ENCODE measurements at places on chromosomes 2 and 18.

DNA sequence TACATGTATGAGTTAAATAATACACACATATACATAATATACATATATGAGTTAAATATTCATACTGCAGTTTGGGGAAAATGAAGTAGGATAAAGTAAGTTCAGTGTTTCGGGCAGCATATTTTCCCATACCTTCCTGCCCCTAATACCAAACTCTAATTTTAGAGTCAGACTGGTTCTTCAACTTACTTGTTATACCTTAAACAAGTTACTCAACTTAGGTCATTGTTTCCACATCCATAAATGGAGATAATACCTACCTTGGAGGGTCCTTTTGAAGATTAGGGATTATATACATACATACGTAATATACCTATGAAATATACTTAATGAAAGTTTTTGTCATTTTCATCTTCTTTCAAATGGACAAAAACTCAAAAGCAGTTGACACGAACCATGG is 8.4 kb downstream of the MEMO1 start:
- DNase-seq = no peak

DNA sequence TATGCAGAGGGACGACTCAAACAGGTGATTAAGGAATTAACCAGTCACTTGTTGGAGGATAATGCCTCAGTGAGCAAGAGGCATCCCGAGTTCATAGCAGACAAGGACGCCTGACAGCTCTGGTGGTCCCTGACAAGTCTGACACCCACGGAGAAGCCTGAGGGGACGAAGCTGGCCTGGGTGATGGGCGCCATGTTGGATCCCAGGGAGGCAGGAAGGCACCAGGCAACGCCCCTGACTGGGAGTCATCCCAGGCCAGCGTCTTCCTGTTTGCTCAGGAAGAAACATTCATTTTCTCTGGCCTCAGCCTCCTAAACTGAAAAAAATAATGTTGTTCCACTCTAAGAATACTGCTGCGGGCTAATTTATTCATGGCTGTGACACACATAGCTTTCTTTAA is 92.1 kb upstream of the ATP8B1 start:
- DNase-seq = no peak

DNA sequence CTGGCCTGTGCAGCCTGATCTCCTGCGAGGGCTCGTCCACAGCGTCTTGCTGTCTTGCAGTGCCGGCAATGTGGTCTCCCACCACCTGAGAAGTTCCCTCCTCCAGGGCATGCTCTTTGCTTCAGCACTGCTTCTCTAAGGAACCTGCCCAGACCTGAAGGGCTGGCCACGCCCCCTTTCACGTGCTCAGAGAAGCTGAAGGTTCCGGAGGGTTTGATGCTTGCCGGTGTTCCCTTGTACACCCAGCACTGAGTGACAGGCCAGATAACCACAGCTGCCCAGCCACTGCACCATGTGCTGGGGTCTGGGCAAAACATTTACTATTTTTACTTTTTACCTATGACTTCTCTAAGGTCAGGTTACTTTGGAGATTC is 1.7 kb upstream of the POLR2D start:
- DNase-seq = no peak

GRCh38 chr2:130845505-130846085 is 8.9 kb downstream of the ARHGEF4 start:
- no peak for DNase-seq

DNA sequence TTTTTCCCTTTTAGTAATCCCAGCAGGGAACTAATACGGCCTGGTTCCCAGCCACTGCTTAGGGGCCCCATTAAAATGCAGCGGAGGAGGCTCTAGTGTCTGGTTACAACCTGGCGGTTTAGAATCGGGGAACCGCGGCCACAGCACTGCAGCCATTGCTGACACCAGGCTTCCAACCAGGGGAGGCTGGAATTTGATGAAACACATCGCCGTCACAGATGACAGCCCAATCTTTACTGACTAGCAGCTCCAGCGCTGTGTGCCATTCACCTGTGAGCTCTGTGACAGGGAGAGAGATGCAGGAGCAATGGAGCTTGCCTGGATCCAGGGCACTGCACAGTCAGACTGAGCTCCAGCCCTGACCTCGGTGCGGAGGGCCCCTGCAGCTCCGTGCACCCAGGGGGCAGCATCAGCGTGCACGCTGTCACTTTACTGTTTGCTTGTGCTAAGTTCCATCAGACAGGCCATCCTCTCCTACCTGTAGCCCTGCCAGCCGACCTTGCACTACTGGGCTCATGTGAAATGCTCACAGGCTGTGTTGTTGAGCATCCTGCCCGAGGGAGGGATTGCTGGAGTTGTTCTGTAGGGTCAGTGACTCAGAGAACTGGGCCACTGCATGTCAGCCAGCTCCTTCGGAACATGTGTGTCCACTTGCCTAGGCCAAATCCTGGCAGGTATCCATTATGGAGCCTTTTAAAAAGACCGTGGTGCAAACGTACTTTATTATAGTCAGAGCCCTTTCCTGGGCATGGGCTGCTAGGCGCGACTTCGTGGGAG is 203.5 kb downstream of the SEPTIN10 start:
- no peak for DNase-seq

DNA sequence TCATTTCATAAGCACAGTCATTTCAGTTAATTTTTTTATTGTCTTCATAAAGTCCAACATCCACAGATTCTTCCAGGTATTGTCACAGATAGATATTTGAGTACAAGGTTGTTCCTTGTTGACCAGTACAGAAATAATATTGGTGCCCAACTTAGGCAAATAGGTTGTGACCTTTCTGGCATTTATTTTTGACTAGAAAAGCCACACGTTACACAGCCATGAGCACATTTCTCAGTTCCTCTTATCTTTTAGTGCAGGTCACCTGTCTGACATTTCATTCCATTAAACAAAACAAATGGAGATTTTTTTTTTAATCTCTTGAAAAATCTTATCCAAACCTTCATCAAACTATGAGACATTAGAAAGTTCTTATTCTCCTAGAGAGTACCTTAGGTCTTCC is 428.8 kb downstream of the ZNF521 start:
- no peak for DNase-seq

- no peak for DNase-seq
These were observed 80.5 kb downstream of the MYO5B start for GRCh38 chr18:50114448-50114847.

DNA sequence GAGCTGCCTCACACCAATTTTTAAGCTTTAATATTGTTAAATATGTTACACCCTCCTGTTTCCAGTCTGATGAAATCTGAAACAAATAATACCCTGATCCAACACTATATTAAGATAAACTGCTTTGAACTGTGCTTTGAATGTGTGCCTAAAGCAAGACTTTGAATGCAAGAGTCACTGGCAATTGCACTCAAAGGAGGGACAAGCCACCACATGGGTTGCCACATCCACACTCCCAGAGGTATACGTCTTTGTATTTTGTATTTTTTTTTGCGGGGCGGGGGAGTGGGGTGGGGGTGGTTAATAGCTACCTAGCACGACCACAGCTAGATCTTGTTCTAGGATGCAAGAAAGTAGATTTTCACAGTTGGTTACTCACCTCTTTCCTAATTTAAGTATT is 1.8 kb upstream of the ZEB2 start:
- no peak for DNase-seq

GRCh38 chr2:130328710-130329109 is 14.0 kb upstream of the IMP4 start:
- no peak for DNase-seq

DNA sequence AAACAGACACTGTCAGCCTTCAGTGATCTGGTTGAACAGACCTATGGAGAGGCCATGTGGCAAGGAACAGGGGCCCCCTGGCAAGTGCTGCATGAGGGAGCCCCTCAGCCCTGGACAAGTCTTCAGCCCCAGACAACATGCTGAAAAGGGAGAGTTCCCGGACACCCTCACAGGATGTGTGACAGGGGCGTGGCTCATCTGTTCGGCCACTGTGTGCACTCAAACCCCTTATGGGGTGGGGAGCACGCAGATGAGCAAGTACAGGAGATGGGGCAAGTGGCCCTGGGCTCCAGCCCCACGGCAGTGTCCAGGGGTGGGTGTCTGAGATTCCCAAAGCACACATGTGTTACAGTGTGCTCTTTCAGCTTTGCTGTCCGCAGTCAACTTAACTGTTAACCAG is 35.4 kb upstream of the MPPE1 start:
- DNase-seq = no peak

GRCh38 chr2:227228061-227228667 is 63.7 kb downstream of the COL4A3 start:
- DNase-seq = no peak

- no peak for DNase-seq
These were observed 622 bp downstream of the RAB12 start for GRCh38 chr18:8609659-8610458.

GRCh38 chr2:127121776-127122176 is 14.8 kb upstream of the BIN1 start:
- no peak for DNase-seq

- no peak for DNase-seq
These were observed 216.7 kb upstream of the STON1 start for GRCh38 chr2:48313036-48313877.

- no peak for DNase-seq
These were observed 1139.4 kb upstream of the GYPC start for GRCh38 chr2:125516496-125517109.

GRCh38 chr18:2956056-2956455 is 56.9 kb downstream of the LPIN2 start:
- DNase-seq = no peak

DNA sequence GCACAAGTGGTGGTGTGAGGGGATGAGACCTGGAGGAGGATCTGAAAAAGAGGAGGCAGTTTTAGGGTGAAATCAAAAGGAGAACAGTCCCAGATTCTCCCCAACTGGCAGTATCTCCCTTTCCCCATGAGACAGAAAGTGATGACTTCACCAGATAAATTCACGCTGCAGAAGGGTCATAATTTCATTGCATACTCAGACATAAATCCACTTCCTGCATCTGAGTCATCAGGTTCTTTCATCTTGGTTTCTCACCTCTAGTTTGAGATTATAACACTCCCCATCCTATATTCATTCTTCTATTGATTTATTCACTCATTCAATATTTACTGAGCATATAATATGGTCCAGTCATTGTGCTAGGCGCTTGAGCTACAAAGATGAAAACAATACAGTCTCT is 64.7 kb downstream of the CCDC148 start:
- no peak for DNase-seq

GRCh38 chr2:98692090-98693054 is 38.6 kb downstream of the MGAT4A start:
- DNase-seq = no peak

- DNase-seq = no peak
These were observed 14.1 kb downstream of the BBS5 start for GRCh38 chr2:169493360-169493759.

- no peak for DNase-seq
These were observed 87.8 kb upstream of the CCDC195 start for GRCh38 chr2:224803930-224804329.

GRCh38 chr2:75465317-75465984 is 95.3 kb downstream of the EVA1A start:
- DNase-seq = no peak

DNA sequence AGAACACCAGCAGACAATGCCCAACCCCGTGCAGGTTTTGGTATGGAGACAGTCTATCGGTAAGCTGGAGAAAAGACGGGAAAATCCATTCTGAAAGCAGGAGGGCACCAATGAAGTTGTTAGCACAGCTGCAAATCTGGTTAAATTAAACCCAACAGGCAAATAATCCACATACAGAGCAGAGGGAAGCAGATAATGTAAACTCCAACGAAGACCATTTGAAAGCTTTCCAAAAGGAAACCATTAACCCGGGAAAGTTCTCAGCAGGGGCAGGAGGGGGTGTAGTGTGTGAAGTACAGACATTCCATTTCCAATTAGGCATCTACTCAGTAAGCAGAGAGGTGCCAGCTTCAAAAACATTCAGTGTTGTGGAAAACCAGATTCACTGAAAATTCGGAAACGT is 10.3 kb downstream of the EDAR start:
- no peak for DNase-seq

- DNase-seq = no peak
These were observed 15.8 kb downstream of the HNRNPLL start for GRCh38 chr2:38586931-38587330.

DNA sequence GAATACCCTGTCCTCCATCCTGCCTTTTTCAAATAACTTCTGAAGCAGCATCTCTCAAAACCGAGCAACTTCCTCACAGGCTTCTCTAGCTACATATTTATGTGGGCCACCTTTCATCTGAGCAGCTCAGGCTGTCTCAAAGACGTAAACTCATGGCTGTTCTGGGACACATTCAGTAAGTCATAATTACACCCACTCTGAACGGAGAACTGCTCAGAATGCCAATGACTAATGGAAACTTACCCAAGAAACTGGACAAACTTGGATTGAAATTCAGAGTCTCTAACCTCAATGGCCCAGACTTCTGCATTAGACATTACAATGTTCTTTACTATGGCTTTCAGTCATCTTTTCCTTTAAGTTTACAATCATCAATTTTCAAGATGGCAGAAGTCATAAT is 145.2 kb downstream of the RAD51AP2 start:
- no peak for DNase-seq
